Activated T-cell treated with anti-CD3 and anti-CD28 coated beads for 4 hours (primary cell): ENCODE measurements at places on chromosomes 3 and 15.

DNA sequence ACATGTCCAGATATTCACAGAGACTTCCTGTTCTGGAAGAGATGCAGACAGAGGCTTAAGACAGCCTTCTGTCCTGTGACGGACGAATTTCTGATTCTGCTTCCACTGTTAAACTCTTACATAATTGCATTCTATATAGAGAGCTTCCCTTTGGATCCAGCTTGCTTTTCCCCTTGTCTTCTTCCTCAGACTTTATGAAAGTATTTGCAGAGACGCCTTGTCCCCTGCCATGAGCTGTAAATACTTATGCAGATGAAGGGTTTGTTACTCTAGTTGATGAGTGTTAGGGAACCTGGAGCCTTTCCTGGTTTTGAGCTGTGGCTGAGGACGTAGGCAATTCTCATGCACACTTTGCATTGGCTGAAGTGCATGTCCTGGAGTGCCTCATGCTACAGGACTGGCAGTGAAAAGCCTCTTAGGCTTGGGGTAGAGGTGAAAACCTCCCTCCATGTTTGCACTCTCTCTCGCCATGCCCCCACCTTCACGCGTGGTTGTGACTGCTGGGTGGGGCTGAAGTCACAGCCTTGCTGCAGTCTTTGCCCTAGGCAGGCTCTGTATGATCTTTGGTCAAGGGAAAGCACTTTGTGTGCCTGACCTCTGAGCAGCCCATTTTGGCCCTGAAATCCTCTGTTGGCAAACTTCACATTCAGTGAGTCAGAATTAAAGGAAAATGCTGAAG, 286.6 kb downstream of the PTPRG start:
- DNase-seq: no peak

DNA sequence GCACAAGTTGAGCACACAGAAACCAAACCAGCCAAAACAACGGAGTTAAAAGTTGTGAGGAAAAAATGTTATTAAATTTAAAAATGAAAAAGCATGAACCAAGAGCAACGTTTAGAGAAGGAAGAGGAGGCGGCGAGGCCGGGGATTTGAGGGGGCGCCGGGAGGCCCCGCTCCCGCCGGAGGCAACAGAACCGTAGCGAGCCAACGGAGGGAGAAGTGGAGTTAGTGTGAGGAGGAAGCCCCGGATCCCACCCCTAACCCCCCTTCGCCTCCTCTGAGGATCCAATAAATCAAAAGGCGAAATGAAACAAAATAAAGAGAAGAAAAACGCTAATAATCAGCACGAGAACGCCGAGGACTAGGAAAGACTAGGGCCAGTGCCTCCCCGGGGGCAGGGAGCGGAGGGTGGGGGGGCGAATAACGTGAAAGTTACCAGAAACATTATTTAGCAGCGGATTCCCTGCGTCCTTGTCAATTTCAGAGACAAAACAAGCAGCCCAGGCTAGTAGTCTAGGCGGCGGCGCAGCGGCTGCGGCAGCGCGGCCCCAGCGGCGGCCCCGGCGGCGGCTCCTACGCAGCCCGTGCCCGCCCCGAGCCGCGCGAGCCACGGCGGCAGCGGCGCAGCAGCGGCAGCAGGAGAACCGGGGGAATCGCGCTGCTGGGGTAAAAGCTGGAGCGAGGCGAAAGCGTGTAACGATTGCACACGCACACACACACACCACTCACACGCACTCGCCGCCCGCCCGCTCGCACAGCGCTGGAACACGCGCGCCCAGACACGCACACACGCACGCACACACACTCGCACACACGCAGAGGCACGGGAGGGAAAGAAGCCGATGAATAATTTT, 1.7 kb downstream of the MEIS2 start:
- DNase-seq: no peak

DNA sequence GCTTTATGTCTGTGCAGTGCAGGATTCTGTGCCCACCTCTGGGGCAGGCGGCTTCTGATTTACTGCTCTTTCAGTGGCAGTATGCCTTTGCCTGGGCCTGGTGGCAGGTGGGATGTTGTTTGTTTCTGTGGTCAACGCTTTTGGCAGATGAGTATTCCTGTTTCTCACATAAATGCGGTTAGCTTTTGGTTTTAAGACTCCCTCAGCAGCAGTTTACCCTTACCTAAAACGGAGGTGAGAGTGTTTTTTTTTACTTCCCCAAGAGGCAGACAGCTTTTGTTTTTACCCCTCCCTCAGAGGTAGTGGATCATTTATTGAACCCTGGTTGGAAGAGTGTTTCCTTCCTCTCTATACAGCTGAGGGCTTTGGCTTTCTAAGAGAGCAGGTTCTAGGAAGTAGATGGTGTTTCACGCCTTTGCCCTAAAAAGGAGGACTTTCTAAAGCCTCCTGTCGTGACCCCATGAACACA, 134.1 kb upstream of the PLSCR5 start:
- DNase-seq: no peak

DNA sequence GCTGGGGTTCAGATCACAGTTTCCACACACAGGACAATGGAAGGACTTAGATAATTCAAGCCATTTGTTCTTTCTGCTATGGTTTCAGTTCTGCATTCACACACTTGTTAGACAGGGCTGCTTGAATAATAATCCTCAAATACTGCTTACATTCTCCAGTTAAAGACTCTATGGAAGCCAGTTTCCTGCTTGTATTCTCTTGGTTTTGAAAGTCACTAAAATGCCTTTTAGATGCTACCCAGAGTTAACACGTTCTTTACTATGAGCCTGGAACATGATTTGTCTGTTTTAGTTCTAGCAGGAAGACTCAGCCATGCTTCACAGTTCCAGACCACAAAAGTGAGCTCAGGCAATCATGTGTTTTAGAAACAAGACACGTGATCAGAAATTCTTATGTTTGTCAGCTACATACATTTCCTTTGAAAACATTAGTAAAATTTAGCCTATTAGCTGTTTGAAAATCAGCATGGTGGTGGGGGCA, 152.4 kb downstream of the LEKR1 start:
- no peak for DNase-seq

GRCh38 chr15:78034495-78035191, 42.9 kb downstream of the TBC1D2B start:
- peak; percentile 72 for DNase-seq

GRCh38 chr3:126617571-126617970, 37.4 kb downstream of the TXNRD3 start:
- no peak for DNase-seq

DNA sequence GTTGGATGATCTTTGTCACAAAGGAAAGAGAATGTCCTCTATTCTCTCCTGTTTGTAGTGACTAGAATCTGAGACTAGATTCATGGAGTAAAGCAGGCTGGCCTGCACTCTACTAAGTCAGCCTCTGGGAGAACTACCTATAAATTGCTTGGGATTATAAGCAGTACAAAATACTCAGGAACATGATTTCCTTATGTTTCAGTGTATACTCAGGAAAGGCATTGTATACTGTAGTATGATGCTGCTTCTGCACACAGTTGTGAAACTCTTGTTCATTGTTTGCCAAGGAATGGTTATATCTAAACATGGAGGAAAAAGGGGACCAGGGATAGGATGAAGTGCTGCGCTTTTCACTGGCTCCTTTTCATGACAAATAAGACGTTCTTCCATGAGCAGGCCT, 49.2 kb downstream of the OXSR1 start:
- no peak for DNase-seq

DNA sequence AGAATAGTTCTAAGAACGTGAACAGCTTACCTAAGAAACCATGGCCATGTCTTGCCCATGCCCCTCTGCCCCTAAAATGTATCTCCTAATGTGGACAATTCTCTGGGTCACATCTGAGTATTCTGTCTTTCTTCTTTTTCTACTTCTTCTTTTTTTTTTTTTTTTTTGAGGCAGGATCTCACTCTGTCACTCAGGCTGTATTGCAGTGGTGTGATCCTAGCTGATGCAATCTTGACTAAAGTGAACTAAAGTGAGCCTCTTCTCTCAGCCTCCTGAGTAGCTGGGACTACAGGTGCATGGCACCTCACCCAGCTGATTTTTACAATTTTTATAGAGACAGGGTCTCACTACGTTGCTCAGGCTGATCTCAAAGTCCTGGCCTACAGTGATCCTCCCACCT, 204.8 kb upstream of the ZPLD1 start:
- no peak for DNase-seq

- DNase-seq: no peak
Measured at GRCh38 chr3:30017901-30018300, 588.5 kb upstream of the TGFBR2 start.
